ENCODE measurements at places on chromosomes 13 and 19. TPM values are rescaled to one million over a fixed set of nuclear protein-coding genes. Genes with fewer than 3 reads are reported as not detected.

DNA sequence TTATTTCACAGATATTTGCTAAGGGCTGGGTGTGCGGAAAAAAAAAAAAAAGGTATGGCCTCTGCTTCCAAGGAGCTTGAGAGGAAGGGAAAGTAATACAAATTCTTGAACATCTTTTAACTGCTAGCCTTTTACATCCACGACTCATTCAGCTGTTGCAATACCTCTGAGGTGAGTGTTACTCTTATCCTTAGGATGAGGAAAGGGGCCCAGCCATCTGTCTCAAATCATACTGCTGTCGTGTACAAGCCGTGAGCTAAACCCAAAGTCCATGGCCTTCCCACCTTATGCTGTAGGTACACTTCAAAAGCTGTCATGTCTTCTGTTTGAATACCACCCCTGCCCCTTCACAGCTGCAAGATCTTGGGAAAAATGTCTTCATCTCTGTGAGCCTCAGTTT, 146.8 kb downstream of the KCNRG start:
- H3K27me3 ChIP-seq = peaks cover 29% of the 10 kb centered on the region
- DNase-seq = no peak
- H3K27ac ChIP-seq = no peak overlapping the region
- no peaks in the 10 kb centered on the region for H3K36me3 ChIP-seq
- H3K4me3 ChIP-seq = no peak overlapping the region

DNA sequence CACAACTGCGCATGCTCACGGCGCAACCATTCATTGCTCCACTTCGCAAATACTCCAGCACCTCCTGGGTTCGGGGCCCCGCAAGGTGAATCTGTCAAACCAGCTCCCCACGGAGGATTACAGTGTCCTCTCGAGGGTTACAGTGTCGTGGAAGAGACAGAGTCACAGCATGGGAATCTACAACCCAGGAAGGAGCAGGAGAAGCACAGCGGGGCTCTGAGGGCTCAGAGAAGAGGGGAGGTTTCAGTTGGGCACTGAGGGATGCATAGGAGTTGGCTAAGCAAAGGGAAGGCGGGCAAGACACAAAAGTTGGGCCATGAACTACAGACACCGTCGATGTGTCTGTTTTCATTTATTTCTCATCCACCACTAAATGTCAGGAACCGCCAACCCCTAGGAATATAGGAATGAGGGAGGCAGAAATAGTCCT, 1.0 kb upstream of the GTF2F1 start:
- H3K36me3 ChIP-seq = peaks cover 20% of the 10 kb centered on the region
- H3K27ac ChIP-seq = peak overlapping the region; percentile 97
- peak overlapping the region; percentile 98 for H3K4me3 ChIP-seq
- H3K27me3 ChIP-seq = no peaks in the 10 kb centered on the region
- H3K4me1 ChIP-seq = peaks cover 29% of the 10 kb centered on the region
- no peak for DNase-seq

The ZNF544 gene
- total RNA-seq = 51.8 TPM

GRCh38 chr19:29265436-29265835, 52.5 kb upstream of the UQCRFS1 start:
- H3K36me3 ChIP-seq = no peaks in the 10 kb centered on the region
- H3K4me1 ChIP-seq = peaks cover 4% of the 10 kb centered on the region
- no peak overlapping the region for H3K27ac ChIP-seq
- no peak overlapping the region for H3K4me3 ChIP-seq

The ZNF611 gene
- 17.0 TPM for total RNA-seq

The LCP1 gene
- 758 TPM for total RNA-seq

DNA sequence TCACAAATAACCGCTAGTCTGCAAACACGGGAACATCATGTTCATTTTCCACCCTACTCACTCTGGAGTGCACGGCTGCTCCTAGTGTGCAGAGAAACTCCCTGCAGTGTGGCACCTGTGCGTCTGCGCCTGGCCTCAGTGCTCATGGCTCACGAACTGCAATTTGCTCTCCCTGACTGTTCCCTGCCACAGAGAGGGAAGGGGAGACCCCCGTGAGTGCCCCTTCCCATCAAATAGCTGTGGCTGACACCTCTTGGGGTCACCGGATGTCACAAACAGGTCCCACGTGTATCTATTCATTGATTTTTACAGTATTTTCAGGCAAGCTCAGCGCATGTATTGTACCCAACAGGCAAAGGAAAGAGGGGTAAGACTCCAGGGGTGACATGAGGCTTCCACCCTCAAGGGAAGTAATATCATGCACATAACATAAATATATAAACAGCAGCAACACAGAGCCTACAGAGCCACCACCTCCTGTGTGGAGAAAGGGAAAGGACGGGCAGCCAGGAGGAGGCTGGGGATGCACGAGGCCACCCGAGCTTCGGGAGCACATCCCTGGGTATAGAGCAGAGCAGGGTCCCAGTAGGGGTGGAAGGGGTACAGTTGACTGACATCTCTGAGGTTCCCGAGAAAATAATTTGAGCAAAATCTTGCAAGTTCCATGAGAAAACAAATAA, 140.3 kb upstream of the SOX1 start:
- H3K4me3 ChIP-seq = no peak overlapping the region
- H3K27me3 ChIP-seq = no peaks in the 10 kb centered on the region
- no peaks in the 10 kb centered on the region for H3K36me3 ChIP-seq
- H3K4me1 ChIP-seq = no peaks in the 10 kb centered on the region

The LRRC63 gene
- 0.17 TPM for total RNA-seq

- DNase-seq = no peak
- H3K36me3 ChIP-seq = peaks cover 8% of the 10 kb centered on the region
- H3K4me1 ChIP-seq = peaks cover 28% of the 10 kb centered on the region
- H3K27ac ChIP-seq = peak overlapping the region; percentile 23
- no peaks in the 10 kb centered on the region for H3K27me3 ChIP-seq
- peak overlapping the region; percentile 57 for H3K4me3 ChIP-seq
Measured at GRCh38 chr19:42250666-42251531, 4.0 kb downstream of the ERF start.

DNA sequence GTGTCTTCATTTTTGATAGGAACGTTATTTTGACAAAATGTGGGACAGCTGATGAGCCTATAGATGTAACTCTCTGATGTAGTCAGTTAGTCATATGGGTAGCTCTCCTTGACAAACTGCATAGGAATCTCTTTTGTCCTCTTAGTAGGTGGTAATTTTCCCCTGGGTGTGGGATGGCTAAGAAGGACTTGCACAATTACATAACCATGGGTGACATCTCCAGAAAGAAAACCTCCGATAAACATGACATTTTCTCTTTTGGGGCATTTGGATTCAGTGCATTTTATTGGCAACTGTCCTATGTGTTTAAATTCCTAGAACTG, 41.8 kb downstream of the IGFL3 start:
- H3K4me3 ChIP-seq = no peak overlapping the region
- H3K27ac ChIP-seq = no peak overlapping the region
- H3K27me3 ChIP-seq = peaks cover 50% of the 10 kb centered on the region
- DNase-seq = no peak

DNA sequence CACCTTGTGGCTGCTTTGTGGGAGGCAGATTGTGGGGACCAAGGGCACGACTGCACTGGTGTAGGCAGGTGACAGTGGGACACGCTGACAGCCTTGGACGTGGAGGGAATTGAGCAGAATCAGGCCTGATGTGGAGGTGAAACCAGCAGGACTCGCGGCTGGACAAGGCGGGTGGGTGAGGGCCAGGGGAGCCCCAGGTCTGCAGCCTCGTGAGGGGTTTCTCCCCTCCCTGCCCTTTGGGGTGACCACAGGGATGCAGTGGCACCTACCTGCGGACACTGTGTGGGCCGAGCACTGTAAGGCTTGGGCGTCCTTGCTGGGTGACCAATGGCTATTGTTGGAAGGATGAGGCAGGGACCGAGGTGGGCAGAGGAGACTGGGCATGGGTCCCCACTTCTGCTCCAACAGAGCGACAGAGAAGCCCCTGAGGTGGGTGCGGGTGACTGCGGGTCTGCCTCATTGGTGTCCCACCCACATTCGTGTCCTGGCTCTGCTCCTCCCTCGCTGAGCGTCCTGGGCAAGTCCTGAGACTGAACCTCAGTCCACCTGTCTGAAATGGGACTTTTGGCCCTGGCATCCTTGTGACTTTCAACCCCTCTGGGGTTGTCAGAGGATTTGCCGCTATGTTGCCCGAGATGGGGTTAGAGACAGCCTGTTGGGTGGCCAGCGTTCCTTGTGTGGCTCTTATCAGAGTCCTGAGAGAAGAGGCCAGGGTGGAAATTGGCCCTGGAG, 30.5 kb downstream of the DNM2 start:
- H3K36me3 ChIP-seq = no peaks in the 10 kb centered on the region
- H3K27me3 ChIP-seq = no peaks in the 10 kb centered on the region
- H3K4me3 ChIP-seq = no peak overlapping the region
- peak overlapping the region; percentile 75 for H3K27ac ChIP-seq
- peaks cover 56% of the 10 kb centered on the region for H3K4me1 ChIP-seq
- DNase-seq = no peak

GRCh38 chr13:62524061-62524460, 1108.4 kb upstream of the PCDH20 start:
- H3K4me3 ChIP-seq = no peak overlapping the region
- no peaks in the 10 kb centered on the region for H3K4me1 ChIP-seq
- no peaks in the 10 kb centered on the region for H3K27me3 ChIP-seq

GRCh38 chr13:51444922-51445321, 7.9 kb downstream of the INTS6 start:
- H3K27me3 ChIP-seq = no peaks in the 10 kb centered on the region
- peaks cover 19% of the 10 kb centered on the region for H3K4me1 ChIP-seq
- no peak overlapping the region for H3K27ac ChIP-seq
- no peak for DNase-seq
- H3K36me3 ChIP-seq = peaks cover 30% of the 10 kb centered on the region

- H3K27me3 ChIP-seq = no peaks in the 10 kb centered on the region
- peak; percentile 89 for DNase-seq
- peak within 1 kb of the TSS; percentile 94 for H3K4me3 ChIP-seq
- H3K4me1 ChIP-seq = peaks cover 20% of the 10 kb centered on the region
- peaks cover 22% of the 10 kb centered on the region for H3K36me3 ChIP-seq
Measured at GRCh38 chr19:19320361-19321140, at the start of the genes MAU2 and SUGP1. TSS of gene MAU2 (plus strand) at chr19:19320829. CDS start at chr19:19320860, 31 bp downstream. TSS of gene SUGP1 (minus strand) at chr19:19320509. CDS start at chr19:19320496, 13 bp downstream.

DNA sequence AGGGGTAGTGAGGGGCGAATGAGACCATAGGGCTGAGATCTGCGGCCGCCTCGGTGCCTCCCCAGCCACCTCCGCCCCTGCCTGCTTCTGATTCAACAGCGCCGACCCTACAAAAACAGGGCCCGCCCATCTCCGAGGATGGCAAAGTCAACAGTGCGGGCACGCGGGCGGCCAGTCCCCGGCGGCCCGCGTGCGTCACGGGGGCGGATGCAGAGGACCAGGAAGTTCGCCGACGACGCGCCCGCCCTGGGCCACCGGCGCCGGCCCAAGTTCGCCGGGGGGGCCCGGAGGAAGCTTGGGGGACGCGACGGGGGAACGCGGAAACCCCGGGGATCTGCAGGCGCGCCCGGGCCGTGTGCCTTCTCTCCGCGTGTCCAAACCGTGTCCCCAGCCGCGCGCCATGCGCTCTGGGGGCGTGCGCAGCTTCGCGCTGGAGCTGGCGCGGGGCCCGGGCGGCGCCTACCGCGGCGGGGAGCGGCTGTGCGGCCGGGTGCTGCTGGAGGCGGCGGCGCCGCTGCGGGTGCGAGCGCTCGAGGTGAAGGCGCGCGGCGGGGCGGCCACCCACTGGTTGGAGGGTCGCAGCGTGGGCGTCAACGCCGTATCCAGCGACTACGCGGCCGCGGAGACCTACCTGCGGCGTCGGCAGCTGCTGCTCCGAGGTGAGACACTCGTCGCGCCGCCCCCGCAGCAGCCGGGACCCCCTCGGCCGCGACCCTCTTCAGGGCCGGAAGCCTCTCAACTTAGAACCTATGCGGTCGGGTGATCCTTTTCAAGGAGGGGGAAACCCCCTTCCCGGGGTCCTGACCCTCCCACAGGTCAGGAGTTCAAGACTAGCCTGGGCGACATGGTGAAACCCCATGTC, 6.8 kb upstream of the ARRDC2 start:
- peak; percentile 86 for DNase-seq
- peaks cover 27% of the 10 kb centered on the region for H3K4me1 ChIP-seq
- H3K27me3 ChIP-seq = peaks cover 2% of the 10 kb centered on the region
- peak overlapping the region; percentile 95 for H3K27ac ChIP-seq

Data from activated T-helper 1 cell treated with anti-CD3 and anti-CD28 coated beads, Interleukin-12 subunit alpha, Interleukin-12 subunit beta, Interleukin-2, Interleukin-4 antibody, amounts not matched to agents 30 ng/mL and 10 ng/mL and 1 ng/mL, durations not matched to agents 14 hours and 24 hours and 36 hours (primary cell).